Stomach (tissue), 19 donors: ENCODE measurements at places on chromosomes 5 and 9. TPM values are rescaled to one million over a fixed set of nuclear protein-coding genes. Genes with fewer than 3 reads are reported as not detected.

Gene IL5
- not detected for total RNA-seq

Gene HSD17B3
- total RNA-seq, result 0.55 TPM

DNA sequence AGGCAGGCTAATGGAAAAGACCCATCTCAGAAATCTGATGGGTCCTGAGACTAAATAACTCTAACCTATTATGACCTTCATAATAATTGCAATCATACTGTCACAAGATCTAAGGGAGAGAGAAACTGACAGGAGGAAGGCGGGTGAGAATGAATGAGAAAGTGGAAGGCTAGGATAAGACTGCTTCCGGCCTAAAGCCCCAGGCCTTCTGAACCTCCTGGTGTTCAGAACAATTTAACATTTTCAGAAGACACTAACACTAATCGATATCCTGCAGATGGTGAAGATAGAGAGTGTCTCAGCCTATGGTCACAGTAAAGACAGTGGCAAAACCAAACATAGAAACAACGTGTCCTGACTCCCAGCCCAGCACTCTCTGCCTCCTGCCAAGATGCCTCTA, 1.2 kb downstream of the RPS14 start:
- DNase-seq, result no peak

- no peak for DNase-seq
Observed at GRCh38 chr9:79858508-79858907, 286.7 kb downstream of the TLE4 start.

DNA sequence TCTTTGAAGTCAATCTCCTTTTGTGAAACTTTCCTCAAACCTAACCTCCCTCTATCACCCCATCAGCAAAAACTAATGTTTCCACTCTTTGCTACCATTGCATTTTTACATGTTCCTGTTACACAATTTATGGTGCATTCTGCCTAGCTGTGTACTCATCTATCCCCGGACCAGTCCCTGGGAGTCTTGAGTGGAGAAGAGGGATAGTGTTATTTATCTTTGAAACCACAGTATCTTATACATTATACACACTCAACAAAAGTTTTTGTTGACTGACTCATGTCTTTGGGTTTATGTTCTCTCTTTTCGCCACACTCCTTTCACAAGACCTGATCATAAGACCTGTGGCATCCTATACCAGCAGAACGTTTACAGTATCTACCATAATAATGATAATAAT, 26.4 kb downstream of the TNFAIP8 start:
- no peak for DNase-seq

GRCh38 chr9:36974731-36975130, 59.3 kb downstream of the PAX5 start:
- no peak for DNase-seq

DNA sequence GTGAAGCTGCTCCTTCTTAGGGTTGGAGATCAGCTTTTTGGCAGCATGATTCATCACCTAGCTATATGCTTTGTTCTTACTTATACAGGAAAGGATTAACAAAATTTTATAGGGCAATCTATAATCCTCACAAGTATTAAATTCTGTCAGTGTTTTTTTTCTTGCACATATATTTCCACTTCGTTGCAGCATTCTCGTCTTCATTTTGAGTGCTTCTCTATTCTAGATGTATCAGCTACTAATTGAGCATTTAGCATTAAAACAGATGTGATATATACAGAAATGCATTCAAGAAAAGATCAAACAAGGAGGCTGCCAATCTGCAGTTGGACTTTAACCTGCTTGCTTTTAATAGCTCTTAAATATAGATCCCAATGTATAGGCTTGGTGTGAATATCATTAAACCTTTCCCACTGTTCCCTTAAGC, 3.6 kb upstream of the CTXN3 start:
- no peak for DNase-seq

- DNase-seq, result peak; percentile 49
Observed at GRCh38 chr9:92911511-92912475, 34.0 kb upstream of the ZNF484 start.

Gene MARCHF3
- 11.9 TPM for total RNA-seq

- no peak for DNase-seq
Observed at GRCh38 chr9:99166149-99166548, 55.6 kb downstream of the ALG2 start.

- DNase-seq, result no peak
Observed at GRCh38 chr5:62900976-62901375, 322.4 kb downstream of the LRRC70 start.

DNA sequence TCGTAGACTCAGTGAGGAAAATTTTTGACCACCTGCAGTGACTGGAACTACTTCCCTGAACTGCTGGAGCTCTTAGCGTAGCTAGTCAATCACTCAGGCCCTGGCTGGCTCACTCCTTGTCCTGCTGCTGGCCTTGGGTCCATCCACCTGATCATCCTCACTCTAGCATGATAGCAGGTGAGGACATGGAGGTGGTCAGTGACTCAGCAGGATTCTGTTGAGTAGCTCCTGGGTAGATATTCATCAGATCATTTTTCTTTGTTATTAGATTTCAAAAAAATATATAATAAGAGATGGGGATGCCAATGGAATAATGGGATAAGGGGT, 25.0 kb upstream of the SEMA4D start:
- no peak for DNase-seq

DNA sequence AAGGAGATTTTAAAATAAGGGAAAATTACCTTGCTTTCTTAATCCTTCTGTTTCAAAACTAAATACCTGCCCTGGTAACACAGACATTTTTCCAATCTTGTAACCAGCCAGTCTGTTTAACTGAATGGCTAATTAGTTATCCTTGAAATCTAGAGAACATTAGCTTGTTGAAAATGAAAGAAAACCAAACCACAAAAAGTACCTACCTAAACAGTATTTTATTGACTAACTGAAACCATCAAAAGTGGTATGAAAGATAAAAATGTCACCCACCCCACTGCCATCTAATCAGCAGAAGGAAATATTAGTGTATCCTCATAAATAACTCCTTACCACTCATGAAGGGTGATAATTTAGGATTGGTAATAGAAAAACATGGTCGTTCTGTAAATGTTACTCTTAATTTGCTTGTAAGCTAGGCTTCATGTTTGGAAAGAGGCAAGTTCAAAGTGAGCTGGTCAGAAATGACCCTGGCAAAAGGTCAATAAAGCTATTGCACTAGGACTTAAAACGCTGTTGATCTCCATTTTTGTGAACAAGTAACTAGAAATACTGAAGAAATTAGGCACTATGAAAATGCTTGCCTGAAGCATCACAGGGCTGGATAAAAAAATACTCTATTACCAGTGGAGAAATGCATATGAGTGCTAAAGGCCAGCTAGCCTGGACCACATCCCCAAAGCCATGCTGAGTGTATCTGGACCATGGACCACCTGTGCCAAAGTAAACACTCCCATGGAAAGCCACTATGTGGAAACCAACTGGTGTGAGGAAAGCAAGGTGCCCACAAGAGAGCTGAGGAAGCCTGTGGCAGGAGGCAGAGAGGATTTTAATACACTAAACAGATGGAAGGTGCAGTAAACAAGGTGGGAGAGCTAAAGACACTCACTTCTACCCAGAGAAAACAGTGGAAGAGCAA, 8.4 kb downstream of the SEMA5A start:
- DNase-seq, result no peak

Gene CD180
- total RNA-seq, result under 0.01 TPM

Gene FRMD3
- total RNA-seq, result 4.9 TPM

Gene NRARP
- 1.2 TPM for total RNA-seq

GRCh38 chr5:124462751-124463150, 283.7 kb downstream of the ZNF608 start:
- DNase-seq, result no peak

Gene MAP1B
- 985 TPM for total RNA-seq

- peak; percentile 47 for DNase-seq
Observed at GRCh38 chr5:137708796-137709559, 26.9 kb downstream of the KLHL3 start.

DNA sequence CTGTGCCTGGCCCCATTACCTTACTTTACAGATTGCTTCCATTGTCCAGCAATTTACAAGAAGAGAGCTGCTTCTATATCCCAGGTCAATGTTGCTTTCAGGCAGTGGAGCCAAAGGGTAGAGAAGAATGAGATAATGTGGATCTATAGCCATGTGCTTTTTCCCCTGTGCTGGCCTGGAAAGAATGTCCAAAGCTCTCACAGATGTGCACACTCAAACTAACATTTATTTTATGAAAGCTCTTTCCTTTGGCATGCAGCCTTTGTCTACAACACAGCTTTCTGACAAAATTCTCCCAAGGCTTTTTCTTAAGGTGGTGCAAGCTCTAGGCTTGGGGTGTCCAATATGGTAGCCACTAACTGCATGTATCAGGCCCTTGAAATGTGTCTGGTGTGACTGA, 217.3 kb downstream of the LRRC70 start:
- DNase-seq, result no peak

GRCh38 chr9:92723299-92723625, 41.4 kb downstream of the BICD2 start:
- no peak for DNase-seq

Gene IFNK
- total RNA-seq, result not detected
